ENCODE measurements at places on chromosomes 16 and 17. TPM values are rescaled to one million over a fixed set of nuclear protein-coding genes. Genes with fewer than 3 reads are reported as not detected.

Gene TNFRSF17
- 1.2 TPM for total RNA-seq

Gene PDIA2
- not detected for total RNA-seq

- peaks cover 11% of the 10 kb centered on the region for H3K36me3 ChIP-seq
- DNase-seq = no peak
- no peaks in the 10 kb centered on the region for H3K4me1 ChIP-seq
- H3K27ac ChIP-seq = no peak overlapping the region
- H3K4me3 ChIP-seq = no peak overlapping the region
These were observed 62.9 kb downstream of the LMF1 start for GRCh38 chr16:907842-908241.

DNA sequence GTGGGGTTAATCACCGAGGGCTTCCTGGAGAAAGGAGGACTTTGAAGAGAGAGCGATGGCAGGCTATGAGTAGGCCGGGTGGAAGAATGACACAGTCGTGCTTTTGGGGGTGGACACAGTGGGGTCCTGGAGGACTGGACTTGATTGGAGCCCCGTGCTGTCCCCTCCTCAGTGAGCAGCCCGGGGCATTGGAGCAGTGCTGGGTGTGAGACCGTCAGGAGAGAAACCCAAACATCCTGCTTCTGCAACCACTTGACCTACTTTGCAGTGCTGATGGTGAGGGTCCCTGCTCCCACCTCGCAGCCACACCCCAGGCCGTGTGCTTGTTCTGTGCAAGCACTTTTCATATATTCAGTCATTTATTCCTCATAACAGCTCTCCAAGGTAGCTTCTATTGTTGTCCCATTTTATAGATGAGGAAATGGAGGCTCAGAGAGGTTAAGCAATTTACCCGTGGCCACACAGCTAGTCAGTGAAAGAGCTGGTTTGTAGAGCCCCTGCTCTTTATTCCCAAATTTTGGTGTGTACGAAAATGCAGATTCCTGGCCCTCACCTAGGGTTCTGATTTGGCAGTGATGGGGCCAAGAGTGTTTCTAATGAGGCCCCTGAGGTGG is 11.7 kb upstream of the ADGRG3 start:
- no peaks in the 10 kb centered on the region for H3K4me1 ChIP-seq
- no peaks in the 10 kb centered on the region for H3K27me3 ChIP-seq
- H3K36me3 ChIP-seq = no peaks in the 10 kb centered on the region

DNA sequence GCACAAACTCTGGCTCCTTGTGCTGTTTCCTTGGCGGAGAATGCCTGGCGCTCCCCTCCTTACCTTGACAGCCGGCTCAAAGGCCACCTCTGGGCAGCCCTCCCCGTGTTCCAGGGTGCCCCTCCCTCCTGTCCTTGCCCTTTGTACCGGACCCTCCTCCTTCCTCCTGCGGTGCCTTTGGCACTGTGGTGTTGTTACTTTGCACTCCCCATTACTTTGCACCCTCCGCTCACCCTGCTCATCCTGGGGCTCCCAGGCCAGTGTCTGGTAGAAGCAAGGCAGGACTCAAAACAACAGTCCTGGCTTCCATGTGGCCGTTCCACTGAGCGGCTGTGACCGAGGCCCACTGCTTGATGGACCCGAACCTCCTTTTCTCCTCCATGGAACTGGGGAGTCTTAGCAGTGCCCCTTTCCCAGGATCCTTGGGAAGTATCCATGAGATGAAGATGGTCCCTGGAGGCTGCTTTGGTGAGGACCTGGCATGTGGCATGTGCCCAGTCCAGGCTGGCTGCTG is 147.8 kb downstream of the CMIP start:
- H3K27me3 ChIP-seq = no peaks in the 10 kb centered on the region
- H3K36me3 ChIP-seq = no peaks in the 10 kb centered on the region
- DNase-seq = peak; percentile 83
- peak overlapping the region; percentile 68 for H3K27ac ChIP-seq
- H3K4me1 ChIP-seq = peaks cover 13% of the 10 kb centered on the region
